ENCODE measurements at places on chromosomes 7 and 10.

DNA sequence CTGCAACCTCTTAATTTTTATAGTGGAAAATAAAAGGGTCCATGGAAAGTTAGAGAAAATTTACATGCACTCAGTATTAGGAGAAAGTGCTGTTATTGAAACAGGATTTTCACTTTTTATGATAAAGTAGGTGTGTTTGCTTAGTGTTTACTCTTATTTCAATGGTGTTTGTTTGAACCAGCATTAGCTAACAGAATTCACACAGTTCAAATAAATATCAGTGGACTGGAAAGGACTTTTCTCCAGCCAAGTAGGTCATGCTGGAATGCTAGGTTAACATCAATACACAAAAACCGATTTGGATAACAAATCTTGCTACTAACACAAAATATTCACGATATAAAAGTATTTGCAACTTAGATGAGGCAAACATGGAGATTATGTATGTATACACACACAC, 49.4 kb upstream of the BET1 start:
- H3K27ac ChIP-seq, result no peak overlapping the region
- no peaks in the 10 kb centered on the region for H3K36me3 ChIP-seq
- peaks cover 42% of the 10 kb centered on the region for H3K4me1 ChIP-seq
- no peak for DNase-seq
- H3K4me3 ChIP-seq, result no peak overlapping the region
- no peaks in the 10 kb centered on the region for H3K27me3 ChIP-seq

DNA sequence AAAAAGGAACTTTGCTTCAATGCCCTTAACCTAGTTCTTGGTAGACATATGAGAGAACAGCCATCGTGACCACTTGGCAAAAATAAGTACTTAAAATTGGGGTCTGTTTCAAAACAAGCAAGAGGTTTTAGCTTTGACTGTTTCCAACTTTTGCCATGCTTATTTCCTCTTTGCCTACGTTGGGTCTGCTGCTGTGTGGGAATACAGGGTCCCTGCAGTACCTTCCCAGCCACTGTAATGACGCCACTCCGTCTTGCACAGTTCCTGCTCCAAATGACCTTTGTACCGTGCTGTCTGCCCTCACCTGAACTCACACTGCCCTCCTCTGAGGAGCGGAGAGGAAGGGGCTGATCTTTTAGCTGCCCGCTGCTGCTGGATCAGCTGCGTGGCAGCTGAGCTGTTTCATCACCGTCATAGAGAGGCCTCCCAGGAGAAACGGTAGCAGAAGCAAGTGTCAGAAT, 133.1 kb downstream of the MAPK8 start:
- no peaks in the 10 kb centered on the region for H3K36me3 ChIP-seq
- peaks cover 12% of the 10 kb centered on the region for H3K4me1 ChIP-seq
- DNase-seq, result no peak
- no peaks in the 10 kb centered on the region for H3K27me3 ChIP-seq

DNA sequence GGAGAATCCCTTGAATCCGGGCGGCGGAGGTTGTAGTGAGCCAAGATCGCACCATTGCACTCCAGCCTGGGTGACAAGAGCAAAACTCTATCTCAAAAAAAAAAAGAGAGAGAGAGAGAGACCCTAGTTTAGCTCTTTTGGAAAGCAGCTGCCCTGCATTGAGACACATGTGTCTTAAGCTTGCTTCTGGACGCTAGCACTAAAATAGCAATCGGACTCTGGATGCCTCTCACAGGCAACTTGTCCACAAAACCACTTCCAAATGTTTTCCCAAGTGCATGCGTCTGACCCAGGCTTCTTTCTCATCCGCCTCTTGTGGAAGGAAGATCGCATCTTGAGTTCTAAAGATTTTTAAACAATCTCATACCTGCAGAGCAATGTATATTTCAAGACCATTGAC, 182.7 kb downstream of the CUX1 start:
- peaks cover 57% of the 10 kb centered on the region for H3K4me1 ChIP-seq
- no peaks in the 10 kb centered on the region for H3K27me3 ChIP-seq
- no peak for DNase-seq
- H3K4me3 ChIP-seq, result no peak overlapping the region

- H3K27me3 ChIP-seq, result peaks cover 94% of the 10 kb centered on the region
- H3K27ac ChIP-seq, result no peak within 1 kb of the TSS
- H3K4me1 ChIP-seq, result peaks cover 15% of the 10 kb centered on the region
- DNase-seq, result peak; percentile 88
- no peaks in the 10 kb centered on the region for H3K36me3 ChIP-seq
Observed at GRCh38 chr10:52313933-52314821, at the start of gene DKK1. TSS of gene DKK1 (plus strand) at chr10:52314281. CDS start at chr10:52314435, 154 bp downstream.

DNA sequence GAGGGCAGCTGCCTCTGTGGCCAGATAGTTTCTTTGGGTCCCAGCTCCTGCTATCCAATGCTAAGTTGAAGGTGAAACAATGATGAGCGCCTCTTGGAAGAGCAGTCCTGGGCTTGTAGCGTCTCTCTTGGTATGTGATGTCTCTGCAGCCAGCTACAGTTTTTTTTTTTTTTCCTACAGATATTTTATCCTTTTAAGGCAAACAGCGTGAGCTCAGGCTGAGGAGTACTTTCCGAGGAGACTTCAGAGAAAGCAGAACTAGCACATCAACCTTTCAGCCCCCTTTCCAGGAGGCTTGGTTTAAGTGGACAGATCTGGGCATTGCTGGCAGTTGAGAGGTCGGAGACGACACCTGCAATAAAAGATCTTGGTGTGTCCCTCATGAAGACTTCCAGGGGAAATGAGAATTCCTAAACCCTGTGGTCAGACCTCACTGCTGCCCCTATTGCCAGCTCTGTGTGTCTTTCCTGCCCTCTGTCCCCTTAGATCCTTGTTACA, 9.1 kb downstream of the PRKG1 start:
- peak overlapping the region; percentile 47 for H3K4me3 ChIP-seq
- H3K27me3 ChIP-seq, result no peaks in the 10 kb centered on the region
- H3K27ac ChIP-seq, result peak overlapping the region; percentile 95
- peaks cover 55% of the 10 kb centered on the region for H3K4me1 ChIP-seq
- DNase-seq, result peak; percentile 21
- no peaks in the 10 kb centered on the region for H3K36me3 ChIP-seq

GRCh38 chr7:107951172-107951787, 51.7 kb downstream of the LAMB1 start:
- peak overlapping the region; percentile 83 for H3K27ac ChIP-seq
- no peaks in the 10 kb centered on the region for H3K27me3 ChIP-seq
- no peak for DNase-seq
- no peak overlapping the region for H3K4me3 ChIP-seq

DNA sequence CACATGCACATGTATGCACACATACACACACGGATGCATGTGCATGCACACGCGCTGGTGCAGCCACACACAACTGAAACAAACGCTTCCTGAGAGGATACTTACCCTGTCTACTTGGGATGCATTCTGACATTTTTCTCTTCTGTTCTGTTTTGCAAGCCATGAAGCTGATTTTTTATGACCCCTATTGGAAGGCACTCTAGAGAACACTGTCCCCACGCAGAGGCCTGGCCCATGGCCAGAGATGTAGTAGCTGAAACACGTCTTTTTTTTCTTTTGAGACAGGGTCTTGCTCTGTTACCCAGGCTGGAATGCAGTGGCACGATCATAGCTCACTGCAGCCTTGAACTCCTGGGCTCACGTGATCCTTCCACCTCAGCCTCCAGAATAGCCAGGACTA, 47.9 kb downstream of the VWA2 start:
- H3K4me1 ChIP-seq, result no peaks in the 10 kb centered on the region
- H3K36me3 ChIP-seq, result no peaks in the 10 kb centered on the region
- H3K4me3 ChIP-seq, result no peak overlapping the region
- no peaks in the 10 kb centered on the region for H3K27me3 ChIP-seq
- H3K27ac ChIP-seq, result no peak overlapping the region
- no peak for DNase-seq

DNA sequence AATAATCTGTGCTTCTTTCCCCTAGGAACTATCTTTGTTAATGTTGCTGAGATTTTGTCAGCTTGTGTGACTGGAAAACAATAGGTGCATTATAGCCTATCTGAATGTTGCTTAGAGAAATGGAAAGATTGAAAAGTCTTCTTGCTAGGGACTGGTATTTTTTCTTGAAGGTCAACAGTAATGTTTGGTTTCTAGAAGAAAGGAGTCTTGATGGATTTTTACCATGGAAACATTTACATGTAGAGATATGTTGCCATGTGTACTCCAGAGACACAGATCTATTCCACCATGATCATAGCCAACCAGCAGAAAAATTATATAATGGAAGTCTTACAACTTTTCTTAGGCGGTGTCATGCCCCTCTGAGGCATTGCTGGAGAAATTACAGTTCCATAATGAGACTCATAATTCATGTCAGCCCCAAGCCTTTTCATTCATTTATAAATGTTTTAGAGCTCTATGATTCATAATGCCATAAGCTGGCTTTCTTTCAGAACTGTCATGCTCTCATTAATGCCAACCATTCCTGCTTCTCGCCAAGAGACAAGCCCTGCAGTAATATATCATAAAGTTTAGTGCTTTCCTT, 175.1 kb upstream of the PTPRZ1 start:
- no peaks in the 10 kb centered on the region for H3K27me3 ChIP-seq
- no peak overlapping the region for H3K27ac ChIP-seq
- no peak for DNase-seq
- H3K4me3 ChIP-seq, result no peak overlapping the region

GRCh38 chr7:150449206-150449952, 1.1 kb upstream of the GIMAP8 start:
- peaks cover 13% of the 10 kb centered on the region for H3K4me1 ChIP-seq
- DNase-seq, result no peak
- H3K36me3 ChIP-seq, result no peaks in the 10 kb centered on the region
- H3K4me3 ChIP-seq, result no peak overlapping the region

DNA sequence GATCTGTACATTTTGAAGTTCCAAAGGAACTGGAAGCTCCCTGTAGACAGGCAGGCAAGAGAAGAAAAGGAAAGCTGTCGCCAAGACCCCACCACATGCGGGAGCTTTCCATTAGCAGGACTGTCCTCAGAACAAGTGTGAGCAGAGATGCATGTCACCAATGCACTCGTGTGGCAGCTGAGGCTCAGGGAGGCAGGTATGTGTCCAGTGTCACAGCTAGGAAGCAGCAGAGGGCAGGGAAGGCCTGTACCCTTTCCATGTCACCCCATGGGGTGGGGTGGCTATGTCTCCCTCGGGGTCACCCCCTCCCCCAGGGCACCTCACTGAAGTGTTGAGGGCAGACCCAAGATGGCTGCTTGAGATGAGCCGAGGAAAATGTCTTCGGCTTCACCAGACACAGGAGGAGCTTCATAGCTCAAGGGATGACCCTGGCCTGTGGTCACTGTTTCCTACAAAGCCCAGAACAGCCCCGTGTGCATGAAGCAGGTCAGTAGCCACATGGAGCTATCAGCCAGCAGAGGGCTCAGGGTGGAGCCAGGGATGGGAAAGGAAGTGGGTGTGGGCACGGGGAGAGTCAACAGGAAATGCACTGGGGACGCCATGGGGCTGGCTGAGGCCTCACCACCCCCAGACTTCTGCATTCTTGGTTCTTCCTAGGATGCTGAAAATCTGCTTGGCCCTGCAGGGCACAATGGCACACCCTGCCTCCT, 96.6 kb downstream of the FAM53B start:
- H3K36me3 ChIP-seq, result no peaks in the 10 kb centered on the region
- no peak for DNase-seq
- H3K4me1 ChIP-seq, result peaks cover 43% of the 10 kb centered on the region
- H3K27me3 ChIP-seq, result no peaks in the 10 kb centered on the region

GRCh38 chr10:45370202-45370955, 3.6 kb upstream of the ALOX5 start:
- 0 out of 2 replicates have a peak, but pooled peaks cover 4% of the 10 kb centered on the region for H3K4me1 ChIP-seq
- no peak overlapping the region for H3K27ac ChIP-seq
- no peaks in the 10 kb centered on the region for H3K36me3 ChIP-seq
- DNase-seq, result no peak
- peaks cover 74% of the 10 kb centered on the region for H3K27me3 ChIP-seq

DNA sequence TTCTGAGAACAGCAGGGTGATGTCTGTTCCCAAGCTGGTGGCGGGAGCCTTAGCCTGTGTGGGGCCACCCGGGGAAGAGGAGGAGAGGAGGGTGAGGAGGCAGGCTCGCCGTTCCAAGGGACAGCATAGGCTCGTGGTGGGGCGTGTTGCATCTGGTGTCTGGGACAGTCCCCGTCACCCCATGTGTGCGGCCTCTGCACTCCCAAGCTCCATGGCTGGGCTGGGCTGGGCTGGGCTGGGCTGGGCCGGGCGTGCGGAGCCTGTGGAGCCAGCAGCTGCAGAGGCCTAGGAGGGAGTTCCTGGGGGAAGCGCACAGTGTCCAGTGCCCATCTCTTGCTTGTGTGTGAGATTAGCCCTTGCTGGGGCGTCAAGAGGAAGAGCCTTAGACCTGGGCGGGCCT, 20.9 kb upstream of the TTYH3 start:
- peaks cover 20% of the 10 kb centered on the region for H3K4me1 ChIP-seq
- DNase-seq, result no peak
- H3K27me3 ChIP-seq, result no peaks in the 10 kb centered on the region
- H3K4me3 ChIP-seq, result no peak overlapping the region
- peak overlapping the region; percentile 30 for H3K27ac ChIP-seq

Data from WTC11 (cell line).